ENCODE measurements at places on chromosomes 7 and 10. TPM values are rescaled to one million over a fixed set of nuclear protein-coding genes. Genes with fewer than 3 reads are reported as not detected.

HOXA11 gene
- 15.3 TPM for total RNA-seq

DYNC1I1 gene
- total RNA-seq, result 3.5 TPM

SSC4D gene
- total RNA-seq, result 0.97 TPM

CPVL gene
- 0.54 TPM for total RNA-seq

Measured in articular chondrocyte of knee joint (primary cell).